GM04504 (cell line): ENCODE measurements at places on chromosomes 13 and 19.

- DNase-seq, result no peak
These were observed 2.3 kb upstream of the RNF225 start for GRCh38 chr19:58392945-58393724.

- no peak for DNase-seq
These were observed 92.2 kb downstream of the DCLK1 start for GRCh38 chr13:36038785-36039555.

DNA sequence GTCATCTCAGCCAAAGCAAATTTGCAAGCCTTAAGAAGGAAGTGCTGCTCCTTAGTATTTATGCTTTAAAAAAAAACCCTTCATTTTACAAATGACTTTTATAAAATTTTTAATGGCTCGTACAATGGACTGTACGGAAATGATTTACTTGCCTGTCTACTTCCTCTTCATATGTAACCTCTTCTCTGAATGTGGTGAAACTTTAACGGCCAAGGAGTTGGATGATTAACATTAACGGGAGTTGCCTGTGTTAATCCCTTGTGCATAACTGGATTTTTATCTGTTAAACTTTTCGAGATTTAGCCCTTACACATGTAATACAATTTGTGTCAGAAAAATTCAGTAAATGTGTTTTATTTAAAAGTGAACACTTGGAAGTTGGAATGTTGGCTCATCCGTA lies 429.4 kb downstream of the TBC1D4 start:
- no peak for DNase-seq

DNA sequence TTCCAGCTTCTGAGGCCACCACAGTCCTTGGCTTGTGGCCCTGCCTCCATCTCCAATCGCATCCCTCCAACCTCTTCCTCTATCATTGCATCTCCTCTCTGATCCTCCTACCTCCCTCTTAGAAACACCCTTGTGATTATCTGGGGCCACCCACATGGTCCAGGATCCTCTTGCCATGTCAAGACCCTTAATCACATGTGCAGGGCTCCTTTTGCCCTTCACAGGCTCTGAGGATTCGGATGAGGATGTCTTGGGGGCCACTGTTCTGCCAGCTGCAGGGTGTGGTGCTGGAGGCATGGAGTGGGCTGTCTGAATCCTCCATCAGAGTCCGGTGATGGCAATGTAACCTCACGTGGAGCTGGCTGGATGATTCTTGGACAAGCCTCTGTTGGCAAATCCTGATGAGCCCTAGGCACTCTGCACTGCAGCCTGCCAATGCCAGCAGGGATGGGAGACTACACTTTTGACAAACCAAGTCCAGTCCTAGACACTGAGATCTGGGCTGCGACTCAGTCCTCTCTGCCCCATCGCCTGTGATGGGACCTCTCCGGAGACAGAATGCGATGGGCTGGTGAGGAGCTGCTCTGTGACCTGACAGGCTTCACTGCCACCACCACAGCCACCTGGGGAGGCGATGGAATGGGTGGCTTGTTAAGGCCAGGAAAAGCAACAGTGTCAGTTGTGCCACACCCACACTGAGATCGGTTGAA lies 61.2 kb downstream of the CCDC70 start:
- DNase-seq, result no peak

DNA sequence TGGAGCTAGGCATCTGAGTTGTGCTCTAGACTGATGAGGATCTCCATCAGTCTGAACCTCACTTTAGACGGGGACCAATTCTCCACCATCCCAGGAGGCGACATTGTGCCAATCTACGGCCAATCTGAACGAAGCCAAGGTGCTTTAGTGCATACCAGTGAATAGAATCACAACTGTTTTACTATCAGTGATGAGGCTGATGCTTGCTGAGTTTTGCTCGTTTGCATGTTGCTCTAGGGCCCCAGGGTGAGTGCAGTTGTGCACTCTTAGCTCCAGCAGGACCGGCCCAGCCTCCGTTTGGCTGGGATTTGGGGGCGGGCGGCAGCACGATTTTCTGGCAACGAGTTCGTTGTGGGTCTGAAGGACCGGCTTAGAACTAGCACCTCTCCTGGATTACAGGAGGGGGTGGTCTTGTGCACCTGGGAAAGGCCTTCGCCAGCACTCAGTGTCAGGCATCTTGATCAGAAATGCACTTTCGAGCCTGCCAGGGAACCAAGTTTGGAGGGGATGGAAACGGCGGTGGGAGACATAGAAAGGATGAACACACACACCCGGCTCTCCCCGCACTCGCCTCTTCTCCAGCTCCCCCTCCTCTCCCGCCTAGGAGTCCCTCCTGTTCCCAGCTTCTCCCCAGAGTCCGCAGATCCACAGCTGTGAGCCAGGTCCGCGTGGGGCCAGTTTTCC lies 4.4 kb downstream of the GSX1 start:
- DNase-seq, result no peak

- no peak for DNase-seq
These were observed 22.9 kb upstream of the WTIP start for GRCh38 chr19:34458677-34459076.

GRCh38 chr19:7547159-7547558 lies 11.6 kb downstream of the PNPLA6 start:
- DNase-seq, result no peak

GRCh38 chr19:29422486-29423085 lies 103.2 kb upstream of the VSTM2B start:
- DNase-seq, result no peak

GRCh38 chr13:108924134-108924533 lies 294.7 kb downstream of the MYO16 start:
- DNase-seq, result no peak

DNA sequence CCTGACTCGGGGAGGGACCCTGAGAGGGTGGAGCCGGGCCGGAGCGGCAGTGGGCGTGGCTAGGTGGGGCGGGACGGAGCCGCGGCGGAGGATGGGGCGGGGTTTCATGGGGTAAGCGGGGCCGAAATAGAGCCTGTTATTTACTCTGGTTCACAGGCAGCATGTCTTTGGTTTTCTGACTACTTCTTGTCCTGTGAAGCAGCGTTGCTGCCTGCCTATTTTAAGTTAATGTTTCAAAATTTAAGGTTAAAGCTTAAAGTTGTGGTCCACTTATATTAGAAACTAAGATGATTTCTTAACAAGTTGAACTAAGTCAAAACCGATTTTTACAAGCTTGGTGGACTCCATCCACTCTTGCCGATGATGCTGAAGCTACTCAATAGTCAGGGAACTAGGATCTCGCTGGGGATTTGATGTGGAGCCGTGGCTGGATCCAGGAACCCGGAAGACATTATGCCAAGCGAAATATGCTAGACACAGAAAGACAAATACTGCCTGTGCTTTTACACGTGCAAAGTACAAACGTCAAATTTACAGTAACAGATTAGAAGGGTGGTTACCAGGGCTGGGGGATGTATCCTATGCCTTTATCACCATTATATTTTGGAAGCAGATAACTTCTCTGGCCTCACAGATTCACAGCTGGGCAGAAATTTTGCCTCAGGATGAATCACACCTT lies 433 bp upstream of the ZNF616 start:
- no peak for DNase-seq
